ENCODE measurements at places on chromosomes 2 and 18.
A peak's percentile ranks its signal among the peaks of the same experiment; 100 is the strongest.

- no peak for DNase-seq
These were observed 6.1 kb downstream of the ARHGEF4 start for GRCh38 chr2:130842770-130843169.

- peak; percentile 71 for DNase-seq
These were observed 565.1 kb downstream of the ARHGAP15 start for GRCh38 chr2:143694335-143694734.

DNA sequence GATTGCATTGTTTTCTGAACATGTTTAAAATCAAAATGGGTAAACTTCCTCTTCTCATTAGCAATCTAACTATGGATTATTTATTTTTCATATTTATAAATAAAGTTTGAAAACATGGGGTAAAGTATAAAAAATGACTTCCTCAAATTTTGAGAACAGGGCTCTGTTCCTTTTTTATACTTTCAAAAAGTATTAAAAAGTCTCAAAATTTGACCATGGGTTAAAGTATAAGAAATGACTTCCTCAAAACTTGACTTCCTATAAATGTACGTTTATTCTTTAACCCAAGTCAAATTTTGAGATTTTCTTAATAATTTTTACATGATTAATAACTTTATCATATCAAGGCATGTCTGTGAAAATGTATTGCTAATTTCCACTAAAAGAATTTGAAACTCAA lies 512.4 kb downstream of the GALR1 start:
- no peak for DNase-seq

GRCh38 chr2:16112972-16113560 lies 172.7 kb downstream of the MYCN start:
- DNase-seq: no peak

DNA sequence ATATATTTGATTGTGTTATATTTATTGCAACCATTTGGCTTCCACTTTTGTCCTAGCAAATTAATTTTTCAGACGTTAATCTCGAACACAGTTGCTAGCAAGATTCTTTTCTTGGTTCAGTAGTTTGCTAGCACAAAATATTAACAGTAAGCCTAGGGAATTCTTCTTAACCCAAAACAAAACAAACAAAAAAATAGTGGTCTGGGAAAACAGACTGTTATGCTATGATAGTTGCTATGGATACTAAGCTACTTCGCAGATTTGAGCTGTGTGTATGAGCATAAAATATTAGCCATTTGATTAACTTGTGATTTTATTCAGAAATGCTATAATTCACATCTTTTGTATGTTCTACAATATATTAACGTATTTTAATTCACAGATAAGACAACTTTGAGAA lies 541.5 kb upstream of the NETO1 start:
- no peak for DNase-seq

DNA sequence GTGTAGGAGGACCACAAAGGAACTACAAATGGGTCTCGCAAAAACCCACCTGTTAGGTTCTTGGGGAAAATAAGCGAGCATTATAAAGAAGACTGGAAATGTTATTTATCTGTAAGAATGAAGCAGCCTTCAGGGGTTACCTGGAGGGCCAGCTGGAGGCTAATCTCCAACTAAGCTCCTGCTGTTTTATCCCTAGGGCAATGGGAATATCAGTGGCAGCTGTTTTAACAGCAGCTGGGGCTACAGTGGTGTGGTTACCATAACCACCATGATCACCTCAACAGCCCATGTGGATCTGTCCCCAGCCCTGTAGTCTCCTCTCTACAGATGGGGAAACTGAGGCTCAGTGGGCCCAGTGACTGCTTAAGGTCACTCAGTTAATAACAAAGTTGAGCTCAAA lies 108.1 kb downstream of the FTCDNL1 start:
- DNase-seq: no peak

GRCh38 chr2:38386377-38386776 lies 9.3 kb upstream of the ATL2 start:
- no peak for DNase-seq
